T-helper 1 cell (primary cell): ENCODE measurements at places on chromosomes 3 and 15.
A peak's percentile ranks its signal among the peaks of the same experiment; 100 is the strongest.

GRCh38 chr3:177283983-177284382 lies 86.7 kb upstream of the TBL1XR1 start:
- no peak for DNase-seq

- DNase-seq: no peak
Observed at GRCh38 chr3:12381199-12381598, 92.3 kb downstream of the PPARG start.

GRCh38 chr15:90749754-90750153 lies 32.6 kb downstream of the BLM start:
- DNase-seq: no peak

- DNase-seq: peak; percentile 30
Observed at GRCh38 chr15:85625166-85625830, 169.4 kb downstream of the KLHL25 start.

- DNase-seq: no peak
Observed at GRCh38 chr3:66041828-66042227, 3.1 kb upstream of the MAGI1 start.

- DNase-seq: no peak
Observed at GRCh38 chr15:78922527-78922926, 22.3 kb downstream of the CTSH start.

DNA sequence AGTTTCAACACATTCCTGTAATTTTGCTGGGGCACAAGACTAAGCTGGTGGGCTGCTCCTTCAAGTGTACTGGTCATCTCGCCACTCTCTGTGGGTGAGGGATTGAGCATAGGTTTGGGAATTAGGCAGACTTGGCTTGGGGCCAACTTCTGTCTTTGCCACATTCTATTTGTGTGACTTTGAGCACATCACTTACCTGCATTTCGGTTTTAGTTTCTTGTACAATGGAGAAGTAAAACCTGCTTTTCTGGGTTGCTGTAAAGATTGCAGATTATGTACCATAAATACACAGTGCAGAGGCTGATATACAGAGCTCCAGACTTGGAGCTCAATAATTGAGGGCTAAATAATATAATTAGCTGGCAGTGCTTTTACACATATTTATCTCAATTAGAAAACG lies 162.1 kb downstream of the C3orf38 start:
- no peak for DNase-seq

DNA sequence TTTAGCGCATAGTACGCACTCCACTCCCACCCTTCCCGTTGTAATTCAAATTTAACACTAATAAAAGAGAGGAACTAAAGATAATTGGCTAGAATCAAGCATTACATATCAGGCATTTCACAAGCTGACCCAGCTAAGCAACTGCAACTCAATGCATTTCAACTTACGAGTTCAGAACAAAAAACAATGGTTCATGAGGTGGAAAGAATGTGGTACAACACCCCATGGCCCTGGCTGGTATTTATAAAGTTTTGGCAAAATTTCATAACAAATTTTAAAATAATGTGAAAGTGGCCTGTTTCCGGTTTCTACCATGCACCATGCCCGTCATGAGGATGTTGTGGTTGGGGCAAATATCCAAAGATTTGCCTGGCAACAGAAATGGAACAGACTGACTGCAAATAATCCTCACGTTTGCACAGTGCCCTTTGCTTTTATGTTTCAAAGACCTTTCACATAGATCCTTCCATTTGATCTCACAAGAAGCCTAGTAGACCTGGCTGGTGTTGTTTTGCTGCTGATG lies 455.3 kb upstream of the NR2F2 start:
- no peak for DNase-seq

GRCh38 chr3:138195481-138195880 lies 8.4 kb downstream of the ARMC8 start:
- DNase-seq: no peak

- DNase-seq: no peak
Observed at GRCh38 chr3:39106851-39107387, 508 bp downstream of the GORASP1 start.

DNA sequence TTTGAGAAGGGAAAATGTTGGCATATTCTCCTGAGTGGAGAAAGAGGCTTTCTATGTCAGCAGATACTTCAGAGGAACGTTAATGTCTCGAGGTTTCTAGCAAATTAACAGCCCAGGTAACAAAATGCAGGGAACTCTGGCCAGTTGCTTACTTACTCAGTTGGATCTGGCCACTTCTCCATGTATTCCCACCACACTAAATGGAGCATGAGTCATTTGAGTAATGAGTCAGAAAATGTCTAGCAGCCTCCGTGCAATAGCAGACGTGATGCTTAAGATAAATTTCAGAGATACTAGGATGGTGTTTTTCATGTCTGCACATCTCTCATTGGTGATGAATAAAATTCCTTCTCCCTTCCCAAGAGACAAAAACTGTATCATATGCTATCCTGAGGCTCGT lies 671.5 kb downstream of the FHIT start:
- DNase-seq: no peak

- DNase-seq: no peak
Observed at GRCh38 chr3:38271553-38271952, 5.9 kb downstream of the SLC22A13 start.

DNA sequence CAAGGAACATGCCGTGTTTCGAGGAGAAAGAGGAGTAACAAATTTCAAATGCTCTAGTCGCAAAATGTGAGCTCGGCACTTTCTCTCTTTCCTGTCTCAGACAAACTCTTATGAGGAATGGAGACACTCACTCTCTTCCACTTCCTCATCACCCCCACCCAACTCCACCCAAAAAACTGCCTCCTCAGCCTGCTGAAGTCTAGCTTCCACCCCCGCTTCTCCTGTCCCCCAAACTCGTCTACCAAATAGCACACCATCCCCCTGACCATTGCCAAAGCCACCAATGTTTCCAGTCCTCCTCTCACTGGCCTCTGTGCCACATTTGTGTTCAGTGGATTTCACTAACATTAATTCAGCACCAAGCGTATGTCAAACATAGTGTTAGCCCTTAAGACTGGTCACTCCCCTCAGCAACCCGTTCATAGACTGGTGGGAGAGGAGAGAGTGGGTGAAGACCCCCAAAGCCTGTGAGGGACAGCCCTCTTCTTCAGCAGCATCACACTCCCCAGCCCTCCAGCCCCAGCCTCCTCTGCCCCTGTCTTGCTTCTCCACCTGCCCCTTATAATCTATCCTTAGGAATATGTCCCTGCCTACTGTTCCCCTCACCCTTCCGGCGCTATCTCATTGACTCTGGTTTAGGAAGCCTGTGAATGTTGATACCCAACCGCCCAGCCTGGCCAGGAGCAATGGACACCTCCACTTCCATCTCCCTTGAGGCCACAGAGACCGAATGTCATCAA lies 77.3 kb downstream of the FAM174B start:
- no peak for DNase-seq

- DNase-seq: no peak
Observed at GRCh38 chr3:12307136-12307535, 18.3 kb downstream of the PPARG start.

- no peak for DNase-seq
Observed at GRCh38 chr15:85592148-85592547, 202.6 kb downstream of the KLHL25 start.

DNA sequence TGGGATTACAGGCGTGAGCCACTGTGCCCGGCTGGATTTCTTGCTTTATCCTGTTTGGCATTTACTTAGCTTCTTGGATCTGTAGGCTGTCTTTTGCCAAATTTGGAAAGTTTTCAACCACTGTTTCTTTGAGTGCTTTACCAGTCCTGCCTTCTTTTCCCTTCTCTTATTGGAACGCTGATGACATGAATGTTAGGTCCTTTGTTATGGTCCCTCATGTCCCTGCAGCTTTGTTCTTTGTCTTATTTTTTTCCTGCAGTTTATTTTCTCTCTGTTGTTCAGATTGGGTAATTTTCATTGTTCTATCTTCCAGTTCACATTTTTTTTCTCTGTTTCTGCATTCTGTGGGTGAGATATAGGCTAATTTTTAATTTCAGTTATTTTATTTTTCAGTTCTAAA lies 25.0 kb downstream of the SH3GL3 start:
- DNase-seq: no peak

GRCh38 chr3:195777975-195778374 lies 33.8 kb downstream of the MUC4 start:
- DNase-seq: no peak

GRCh38 chr3:142857056-142857455 lies 31.8 kb downstream of the PCOLCE2 start:
- DNase-seq: no peak

GRCh38 chr3:71893122-71893521 lies 108.2 kb upstream of the PROK2 start:
- DNase-seq: no peak

DNA sequence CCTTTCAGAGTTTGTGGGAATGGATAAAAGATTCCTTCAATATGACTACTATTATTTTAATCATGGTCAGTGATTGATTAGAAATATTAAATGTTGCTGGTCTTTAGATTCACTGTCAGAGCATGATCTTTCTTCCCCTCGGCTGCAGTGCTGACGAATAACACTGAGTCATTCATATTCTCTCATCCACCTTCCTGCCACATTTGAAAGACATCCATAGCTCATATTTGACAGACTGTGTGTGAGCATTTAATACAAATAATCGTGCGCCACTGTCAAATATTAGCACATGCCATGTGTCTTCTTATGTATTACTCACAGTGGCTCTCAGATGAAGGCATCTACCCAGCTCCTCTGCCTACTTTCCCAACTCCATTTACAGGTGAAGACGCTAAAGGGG lies 476.5 kb upstream of the TPRG1 start:
- no peak for DNase-seq

DNA sequence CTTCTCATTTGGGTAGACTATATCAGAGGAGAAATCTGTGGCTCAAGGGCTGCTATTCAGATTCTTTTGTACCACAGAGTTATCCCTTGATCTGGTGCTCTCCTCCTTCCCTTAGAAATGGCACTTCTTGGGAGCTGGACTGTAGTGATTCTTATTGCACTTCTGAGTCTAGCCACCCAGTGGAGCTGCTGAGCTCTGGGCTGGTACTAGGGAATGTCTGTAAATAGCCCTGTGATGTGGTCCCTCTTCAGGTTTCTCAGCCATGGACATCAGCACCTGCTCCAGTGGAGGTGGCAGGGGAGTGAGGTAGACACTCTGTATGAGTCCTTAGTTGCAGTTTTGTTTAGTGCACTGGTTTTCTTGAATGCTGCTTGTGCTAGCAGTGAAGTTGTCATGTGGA lies 1292.6 kb downstream of the SI start:
- no peak for DNase-seq

GRCh38 chr3:86147119-86147518 lies 843.8 kb downstream of the VGLL3 start:
- DNase-seq: no peak

DNA sequence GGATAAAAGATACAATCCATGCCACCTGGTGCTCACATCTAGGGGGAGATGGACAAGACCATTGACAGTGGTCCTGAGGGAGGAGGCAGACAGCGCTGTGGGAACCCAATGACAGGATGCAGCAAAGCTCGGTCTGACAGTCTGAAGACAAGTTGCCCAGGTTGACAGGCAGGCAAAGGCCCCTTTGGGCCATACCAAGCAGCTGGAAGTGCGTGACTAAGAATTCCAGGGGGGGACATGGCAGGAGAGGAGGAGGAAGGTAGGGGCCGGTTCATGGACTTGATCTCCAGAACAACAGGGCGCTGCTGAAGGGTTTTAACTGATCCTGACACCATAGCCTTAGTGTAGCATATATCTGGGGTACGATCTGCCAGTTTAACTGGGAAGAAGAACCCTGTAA lies 83.4 kb downstream of the RPLP1 start:
- no peak for DNase-seq

- no peak for DNase-seq
Observed at GRCh38 chr3:142086581-142087090, 62.7 kb downstream of the TFDP2 start.

DNA sequence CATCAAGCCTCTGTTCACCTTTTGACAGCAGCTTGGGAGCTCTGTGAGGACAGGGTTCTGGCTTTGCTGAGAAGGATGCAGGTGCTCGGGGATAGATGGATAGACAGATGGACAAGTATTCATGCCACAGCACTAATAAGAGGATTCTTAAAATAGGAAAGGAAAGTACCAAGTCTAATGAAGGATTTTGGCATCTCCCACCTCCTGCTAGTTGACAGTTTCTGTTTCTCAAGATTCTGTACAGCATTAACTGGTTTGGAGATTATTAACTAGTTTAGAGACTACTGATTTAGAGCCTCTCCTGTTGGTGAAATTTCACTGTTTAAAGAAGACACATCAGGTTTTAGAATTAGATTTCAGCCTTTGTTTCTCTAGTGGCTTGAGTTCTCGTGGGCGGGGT lies 152.3 kb downstream of the CACNA1D start:
- DNase-seq: no peak

DNA sequence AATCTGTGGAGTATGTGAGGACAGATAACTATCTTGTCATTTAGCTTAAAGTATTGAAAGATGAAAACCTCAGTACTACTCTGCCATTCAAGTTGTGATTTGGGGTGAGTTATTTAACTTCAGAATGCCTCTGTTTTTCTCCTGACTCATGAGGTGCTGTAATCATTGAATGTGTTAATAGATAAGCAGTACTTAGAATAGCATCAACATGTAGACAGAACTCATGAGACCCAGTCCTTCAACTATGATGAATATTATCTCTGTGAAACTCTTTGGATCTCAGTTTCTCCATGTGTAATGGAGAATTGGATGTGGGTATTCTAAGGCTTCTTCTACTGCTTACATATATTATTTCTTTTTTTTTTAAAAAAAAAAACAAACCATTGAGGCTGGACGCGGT lies 431.4 kb downstream of the GRM7 start:
- no peak for DNase-seq

- DNase-seq: no peak
Observed at GRCh38 chr3:193800138-193801043, 207.4 kb downstream of the OPA1 start.

DNA sequence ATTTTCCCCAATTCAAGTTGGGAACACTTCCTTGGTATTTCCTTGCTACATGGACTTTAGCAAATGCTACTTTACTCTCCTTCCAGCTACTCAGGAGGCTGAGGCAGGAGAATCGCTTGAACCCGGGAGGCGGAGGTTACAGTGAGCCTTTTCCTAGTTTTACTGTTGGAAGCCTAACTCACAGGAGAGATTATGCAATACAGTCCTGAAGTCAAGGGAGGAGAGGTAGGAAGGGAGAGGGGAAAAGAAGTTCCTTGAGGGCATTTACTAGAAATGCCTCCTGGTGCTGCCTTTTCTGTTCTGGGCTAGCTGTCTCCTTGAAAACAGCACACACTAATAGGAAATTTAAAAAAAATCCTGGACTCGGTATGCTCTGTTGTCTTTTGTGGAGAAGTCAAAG lies 6.2 kb downstream of the HHLA2 start:
- DNase-seq: no peak

GRCh38 chr3:143826296-143826695 lies 22.0 kb downstream of the SLC9A9 start:
- DNase-seq: no peak
